Activated CD4-positive, alpha-beta T cell treated with anti-CD3 and anti-CD28 coated beads, Interleukin-2, amount 50 U/mL, for 24 hours (primary cell): ENCODE measurements at places on chromosomes 16 and 17.

GRCh38 chr16:13138528-13138927 is 237.1 kb downstream of the SHISA9 start:
- no peak for DNase-seq

DNA sequence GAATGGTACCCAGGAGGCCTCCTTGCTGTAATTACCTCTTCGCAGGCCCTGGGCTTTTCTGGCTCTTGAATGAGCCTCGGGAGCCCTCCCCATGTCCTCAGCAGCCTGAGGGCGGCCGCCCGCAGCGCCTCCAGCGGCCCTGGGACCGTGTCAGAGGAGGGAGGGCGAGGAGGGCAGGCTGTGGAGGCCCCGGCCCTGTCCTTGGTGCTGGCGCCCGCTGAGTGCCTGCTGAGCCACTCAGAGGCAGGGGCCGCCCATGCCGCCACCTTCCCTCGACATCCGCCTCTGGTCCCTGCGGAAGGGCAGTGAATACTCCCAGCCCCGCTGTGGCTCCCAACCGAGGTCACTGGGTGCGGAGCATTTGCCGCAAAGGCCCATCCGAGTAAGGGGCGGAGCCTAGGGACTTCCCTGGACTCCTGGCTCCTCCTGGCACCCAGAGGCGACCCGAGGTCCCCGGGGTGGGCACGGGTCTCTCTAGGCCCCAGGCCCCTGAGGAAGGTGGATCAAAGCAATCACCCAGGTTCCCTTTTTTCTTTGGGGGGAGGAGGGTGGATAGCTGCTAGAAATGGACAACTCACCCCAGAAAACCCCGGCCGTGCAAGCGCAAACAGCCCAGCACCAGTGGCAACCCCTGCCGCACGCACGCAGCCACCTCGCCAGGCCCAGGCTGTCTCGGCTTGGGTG is 2.8 kb downstream of the RBFOX3 start:
- no peak for DNase-seq

GRCh38 chr16:65794973-65795372 is 571.5 kb upstream of the CDH5 start:
- DNase-seq: no peak

DNA sequence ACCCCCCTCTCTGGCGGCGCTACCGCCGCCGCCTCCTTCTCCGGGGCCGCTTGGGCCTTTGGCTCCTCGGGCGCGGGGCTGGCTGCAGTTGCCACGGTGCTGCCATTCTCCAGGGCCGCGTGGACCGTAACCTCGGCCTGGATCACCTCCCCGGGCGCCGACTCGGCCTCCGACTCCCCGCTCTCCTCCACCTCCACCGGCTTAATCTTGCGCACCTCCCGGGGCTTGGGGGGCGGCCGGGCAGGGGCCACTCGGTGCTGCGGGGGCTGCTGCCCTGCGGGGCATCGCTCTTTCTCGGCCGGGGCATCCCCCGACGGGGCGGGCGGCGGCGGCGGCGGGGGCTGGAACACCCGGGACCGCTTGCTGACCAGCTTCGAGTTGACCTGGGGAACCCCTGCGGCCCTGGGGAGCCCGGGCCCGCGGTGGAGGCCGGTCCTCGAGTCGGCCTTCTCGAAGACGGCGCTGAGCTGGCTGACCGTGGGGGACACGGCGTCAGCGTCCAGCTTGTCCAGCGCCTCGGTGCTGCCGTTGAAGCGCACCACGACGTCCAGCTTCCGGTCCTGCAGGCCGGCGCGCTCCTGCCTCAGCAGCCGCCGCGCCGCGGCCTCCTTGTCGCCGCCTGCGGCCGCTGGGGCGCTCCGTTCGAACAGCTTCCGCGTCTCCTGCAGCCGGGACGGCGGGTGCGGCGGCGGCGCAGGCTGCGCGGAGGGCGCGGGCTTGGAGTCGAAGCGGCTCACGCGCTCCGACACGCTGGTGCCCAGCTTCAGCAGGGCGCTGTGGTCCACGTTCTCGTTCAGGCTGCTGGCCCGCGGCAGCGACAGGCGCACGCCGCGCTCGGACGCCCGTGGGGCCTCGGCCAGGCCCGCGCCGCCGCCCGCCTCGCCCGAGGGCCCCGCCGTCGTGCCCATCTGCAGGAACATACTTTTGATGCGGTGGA is 792 bp downstream of the PPP1R9B start:
- no peak for DNase-seq

DNA sequence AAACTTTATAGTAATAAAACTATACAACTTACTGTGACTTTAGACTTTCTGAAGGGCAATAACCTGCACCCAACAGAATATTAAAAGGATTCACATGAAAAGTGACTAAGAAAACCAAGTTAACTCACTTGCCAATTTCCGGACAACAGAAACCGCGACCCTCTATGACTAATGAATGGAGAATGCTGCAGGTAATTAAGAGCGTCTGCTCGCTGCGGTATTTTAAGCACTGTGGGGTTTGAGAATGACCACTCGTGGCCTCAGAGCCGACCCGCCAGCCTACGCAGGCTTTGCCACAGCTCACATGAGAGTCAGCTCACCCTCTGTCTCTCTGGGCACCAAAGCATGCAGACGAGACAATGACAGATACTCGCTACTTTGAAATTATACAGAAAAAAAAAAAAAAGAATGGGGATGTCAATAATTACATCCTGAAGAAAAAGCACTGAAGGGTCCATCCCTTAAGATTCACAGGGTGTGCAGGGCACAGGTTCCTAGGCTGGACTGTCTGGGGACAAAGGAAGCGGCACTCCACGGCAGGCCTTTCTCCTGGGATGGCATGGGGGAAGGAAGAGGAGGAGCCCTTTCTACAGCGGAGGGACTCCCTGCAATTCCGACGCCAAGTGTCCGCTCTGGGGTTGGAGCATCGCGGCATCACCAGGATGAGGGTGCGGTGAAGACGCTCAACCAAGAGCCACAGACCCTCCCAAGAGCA is 35.0 kb downstream of the ZCCHC14 start:
- no peak for DNase-seq

DNA sequence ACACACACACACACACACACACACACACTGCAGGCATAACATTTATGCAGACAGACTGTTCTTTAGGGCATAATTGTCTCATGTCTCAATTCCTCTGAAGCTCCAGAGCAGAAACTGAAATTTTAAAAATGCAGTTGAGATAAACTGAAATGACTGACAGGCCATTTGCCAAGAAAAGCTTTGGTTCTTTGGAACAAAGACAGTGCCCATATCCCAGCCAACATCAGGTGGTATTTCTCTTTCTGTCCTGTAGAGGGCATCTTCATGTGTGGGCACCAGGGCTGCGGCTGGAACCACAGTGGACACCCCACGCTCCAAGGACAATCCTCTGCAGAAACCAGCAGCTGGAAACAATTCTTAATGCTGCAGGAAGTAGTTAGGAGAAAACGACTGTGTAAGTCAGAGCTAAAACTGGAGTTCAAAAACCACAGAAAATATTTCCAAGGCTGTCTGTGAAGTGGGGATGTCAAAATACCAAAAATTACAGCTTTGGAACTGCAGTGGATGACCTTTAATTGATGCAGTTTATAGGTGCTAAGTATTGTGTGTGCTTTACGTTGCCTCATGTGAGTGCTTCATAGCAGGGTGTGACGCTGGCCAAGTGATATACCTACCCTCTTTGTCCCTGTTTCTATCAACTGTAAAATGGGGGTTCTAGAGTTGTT is 10.6 kb upstream of the MEFV start:
- no peak for DNase-seq

DNA sequence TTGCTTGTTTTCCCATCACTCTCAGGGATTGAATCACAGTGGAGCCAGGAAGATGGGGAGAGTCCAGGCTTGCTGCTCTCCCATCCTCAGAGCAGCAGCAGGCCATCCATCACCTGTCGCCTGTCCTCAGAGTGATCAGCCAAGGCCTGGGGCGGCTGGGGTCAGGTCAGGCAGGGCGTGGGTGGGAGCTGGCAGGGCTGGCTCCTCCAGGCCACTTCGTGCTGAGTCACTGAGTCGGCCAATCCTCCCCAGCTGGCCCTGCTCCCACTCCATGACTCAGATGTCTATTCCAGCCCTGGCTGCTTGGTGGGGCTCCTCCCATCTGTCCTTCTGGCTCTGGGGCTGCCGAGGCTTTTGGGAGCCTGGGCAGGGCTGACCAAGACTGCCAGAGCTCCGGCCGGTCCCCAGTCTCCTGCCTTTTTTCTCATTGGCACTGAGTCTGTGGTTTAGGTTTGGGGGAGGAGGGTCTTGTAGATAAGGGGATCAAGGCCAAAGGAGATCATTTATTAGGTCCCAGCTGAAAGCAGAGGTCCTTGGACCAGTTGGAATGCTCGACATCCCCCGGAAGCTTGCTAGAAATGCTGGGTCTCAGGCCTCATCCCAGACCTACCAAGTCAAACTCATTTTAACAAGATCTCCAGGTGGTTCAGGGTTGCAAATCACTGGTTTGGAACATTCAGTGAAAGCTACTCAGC is 72.7 kb downstream of the ABCC1 start:
- no peak for DNase-seq

GRCh38 chr16:999677-1000076 is 18.1 kb downstream of the SOX8 start:
- no peak for DNase-seq

- no peak for DNase-seq
These were observed 374.7 kb upstream of the ERCC4 start for GRCh38 chr16:13545271-13545670.

GRCh38 chr17:4086041-4086483 is 56.8 kb downstream of the ZZEF1 start:
- DNase-seq: no peak

- no peak for DNase-seq
These were observed 544.6 kb downstream of the CDH13 start for GRCh38 chr16:83171396-83171795.

DNA sequence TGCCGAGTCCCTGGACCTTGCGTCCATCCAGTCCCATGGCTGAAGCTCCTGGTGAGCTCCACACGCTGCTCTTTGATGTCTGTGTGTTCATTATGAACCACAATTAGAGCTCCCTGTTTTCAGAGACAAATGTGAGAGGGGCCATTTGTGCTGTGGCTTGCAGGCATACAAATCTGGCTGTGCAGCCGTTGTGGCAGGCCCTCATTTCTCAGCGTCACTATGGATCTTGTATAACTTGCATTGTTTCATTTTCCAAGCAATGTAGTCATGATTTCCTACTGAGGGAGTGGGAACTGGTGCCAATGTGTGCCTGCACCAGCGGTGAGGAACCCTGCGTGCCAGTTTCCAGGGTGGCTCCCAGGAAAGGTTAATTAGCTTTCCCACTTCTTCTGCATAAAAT is 542.6 kb downstream of the TMEM114 start:
- no peak for DNase-seq

GRCh38 chr17:37478187-37478586 is 11.5 kb upstream of the DUSP14 start:
- DNase-seq: no peak

DNA sequence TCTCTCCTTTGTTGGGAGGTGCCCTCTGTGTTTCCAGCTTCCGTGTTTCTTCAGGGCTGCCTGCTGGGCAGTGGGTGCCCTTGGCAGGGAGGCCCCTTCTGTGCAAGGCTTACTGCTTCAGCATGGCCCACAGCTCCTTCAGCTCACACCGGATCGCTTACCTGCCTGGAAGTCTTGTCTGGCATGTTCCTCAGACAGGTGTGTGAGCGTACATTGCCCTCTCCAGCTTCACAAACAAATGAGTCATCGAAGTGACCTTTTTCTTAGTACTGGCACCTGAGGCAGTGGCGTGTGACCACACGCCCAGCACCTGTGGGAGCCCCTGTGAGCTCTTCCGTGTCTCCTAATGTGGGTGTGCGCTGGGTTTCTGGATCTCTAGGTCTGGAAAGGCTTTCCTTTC is 3.5 kb downstream of the RAB40C start:
- no peak for DNase-seq

- no peak for DNase-seq
These were observed 270.9 kb upstream of the FOXF1 start for GRCh38 chr16:86239381-86239780.

DNA sequence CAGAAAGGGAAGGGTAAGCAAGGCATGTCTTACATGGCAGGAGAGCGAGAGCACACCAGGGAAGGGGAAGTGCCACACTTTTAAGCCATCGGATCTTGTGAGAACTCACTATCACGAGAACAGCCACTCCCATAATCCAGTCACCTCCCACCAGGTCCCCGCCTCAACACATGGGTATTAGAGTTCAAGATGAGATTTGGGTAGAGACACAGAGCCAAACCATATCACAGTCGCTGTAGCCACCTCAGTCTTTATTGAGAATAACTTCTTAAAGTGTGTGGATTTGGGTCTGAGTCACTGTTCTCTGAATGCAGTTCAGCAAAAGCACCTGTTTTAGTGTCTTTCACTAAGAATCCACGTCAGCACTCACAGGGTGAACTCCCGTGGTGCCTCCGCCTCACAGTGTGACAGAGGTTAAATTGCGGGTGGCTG is 195.2 kb upstream of the CHMP6 start:
- no peak for DNase-seq

- DNase-seq: peak; percentile 81
These were observed 3.1 kb upstream of the SETD6 start for GRCh38 chr16:58511933-58512815.

GRCh38 chr16:81908466-81909262 is 102.6 kb downstream of the SDR42E1 start:
- DNase-seq: no peak

DNA sequence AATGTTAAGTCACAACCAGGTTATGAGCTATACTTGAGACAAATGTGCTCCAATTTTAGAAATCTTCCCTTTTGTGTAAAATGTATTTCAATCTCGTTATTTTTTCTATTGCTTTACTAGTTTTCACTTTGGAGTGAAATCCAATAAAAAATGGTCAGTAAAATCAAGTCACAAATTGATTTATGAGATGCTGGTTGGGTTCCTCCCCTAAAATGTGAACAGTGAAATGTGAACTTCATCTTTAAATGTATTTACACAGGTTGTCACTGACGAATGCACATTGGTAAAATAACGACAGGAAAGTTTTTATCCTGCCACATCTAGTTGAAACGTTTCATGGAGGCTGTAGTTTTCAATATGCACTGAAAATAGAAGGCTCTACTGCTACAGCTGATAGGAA is 55.5 kb downstream of the COX10 start:
- no peak for DNase-seq

- DNase-seq: no peak
These were observed 69.5 kb upstream of the PIRT start for GRCh38 chr17:10907370-10907769.

GRCh38 chr16:14252860-14253259 is 181.7 kb downstream of the MRTFB start:
- DNase-seq: no peak

- no peak for DNase-seq
These were observed 33.6 kb downstream of the TEKT5 start for GRCh38 chr16:10660950-10661635.

DNA sequence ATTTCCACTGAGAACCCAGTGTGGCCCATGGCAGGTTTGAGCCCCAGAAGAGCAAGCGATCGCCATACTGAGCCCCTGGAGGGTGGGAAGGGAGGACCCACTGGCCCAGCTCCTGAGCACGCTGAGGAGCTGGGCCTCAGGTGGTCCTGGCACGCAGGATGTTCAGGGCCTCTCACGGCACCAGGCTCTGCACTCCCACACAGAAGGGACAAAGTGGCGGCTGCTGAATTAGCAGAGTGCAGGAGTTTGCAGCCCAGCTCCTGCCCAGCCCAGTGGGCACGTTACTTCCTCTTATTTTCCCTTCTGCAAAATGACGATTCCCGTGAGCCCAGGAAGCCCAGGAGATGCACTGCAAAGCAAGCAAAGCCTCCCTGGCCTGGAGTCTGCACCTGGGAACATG is 42.3 kb upstream of the MTSS2 start:
- DNase-seq: no peak
